Aortic smooth muscle cell (primary cell): ENCODE measurements at places on chromosomes 1 and 21. TPM values are rescaled to one million over a fixed set of nuclear protein-coding genes. Genes with fewer than 3 reads are reported as not detected.

UBXN10 gene
- not detected in 2 replicates for total RNA-seq

MAP3K21 gene
- not detected in 2 replicates for total RNA-seq

DNAJC28 gene
- 1.6 and 1.8 TPM in 2 replicates for total RNA-seq

METTL13 gene
- 22.1 and 29.9 TPM in 2 replicates for total RNA-seq

HCRTR1 gene
- total RNA-seq, result 0.26 TPM in 1 of 2 replicates, not detected in the other

MRPL9 gene
- total RNA-seq, result 66.6 and 73.0 TPM in 2 replicates

FCER1A gene
- total RNA-seq, result not detected in 2 replicates

PRR9 gene
- total RNA-seq, result not detected in 2 replicates

CCDC30 gene
- total RNA-seq, result 1.2 and 2.8 TPM in 2 replicates

GJB5 gene
- not detected in 2 replicates for total RNA-seq

BRWD1 gene
- total RNA-seq, result 42.7 and 46.9 TPM in 2 replicates

TTLL10 gene
- total RNA-seq, result not detected in 2 replicates

FMOD gene
- 4.4 and 6.3 TPM in 2 replicates for total RNA-seq

NOC2L gene
- 61.2 and 91.7 TPM in 2 replicates for total RNA-seq

OR2L13 gene
- not detected in 2 replicates for total RNA-seq

RHOU gene
- total RNA-seq, result 0.26 and 0.87 TPM in 2 replicates

ZBTB8B gene
- under 0.01 TPM in 2 replicates for total RNA-seq

PEX14 gene
- 11.2 and 13.9 TPM in 2 replicates for total RNA-seq

RIPPLY3 gene
- total RNA-seq, result not detected in 2 replicates

C1orf74 gene
- 2.9 TPM in 2 replicates for total RNA-seq

TRNP1 gene
- 2.1 and 3.3 TPM in 2 replicates for total RNA-seq

DPYD gene
- total RNA-seq, result 62.0 and 80.0 TPM in 2 replicates

ZNF648 gene
- not detected in 2 replicates for total RNA-seq

NBPF8 gene
- total RNA-seq, result 9.2 and 13.1 TPM in 2 replicates

PSMB2 gene
- 18.5 and 20.6 TPM in 2 replicates for total RNA-seq

SLC44A3 gene
- 1.7 TPM in 2 replicates for total RNA-seq

AIRE gene
- total RNA-seq, result under 0.01 TPM in 1 of 2 replicates, not detected in the other

CD34 gene
- 0.53 and 1.5 TPM in 2 replicates for total RNA-seq

CR2 gene
- not detected in 2 replicates for total RNA-seq

SH3BGR gene
- total RNA-seq, result 5.7 and 10.5 TPM in 2 replicates

NTMT2 gene
- not detected in 2 replicates for total RNA-seq

ANGPTL7 gene
- total RNA-seq, result not detected in 2 replicates

F5 gene
- total RNA-seq, result under 0.01 TPM in 1 of 2 replicates, not detected in the other
